Inflammatory macrophage treated with lipopolysaccharide for 4 hours (primary cell): ENCODE measurements at places on chromosomes 2 and 18.

DNA sequence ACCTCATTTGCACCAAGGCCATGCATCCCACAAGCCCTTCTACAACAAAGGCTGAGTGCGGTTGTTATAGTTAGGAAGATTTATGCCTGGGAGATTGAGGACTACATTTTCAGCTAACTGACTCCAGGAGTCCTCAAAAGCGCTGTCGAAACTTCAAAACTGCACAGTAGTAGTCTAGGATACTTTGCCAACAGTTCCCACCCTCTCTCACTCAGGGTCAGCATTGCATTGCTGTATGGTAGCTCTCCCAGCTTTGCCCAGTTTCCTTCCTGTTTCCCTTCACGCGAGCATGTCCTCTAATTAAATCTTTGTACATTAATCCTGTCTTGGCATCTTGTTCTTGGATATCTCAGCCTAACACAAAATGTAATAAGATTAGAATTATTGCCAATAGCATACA, 420.6 kb upstream of the UBE2E3 start:
- DNase-seq, result peak; percentile 10

- DNase-seq, result no peak
These were observed 79.6 kb downstream of the LBH start for GRCh38 chr2:30310955-30311354.

DNA sequence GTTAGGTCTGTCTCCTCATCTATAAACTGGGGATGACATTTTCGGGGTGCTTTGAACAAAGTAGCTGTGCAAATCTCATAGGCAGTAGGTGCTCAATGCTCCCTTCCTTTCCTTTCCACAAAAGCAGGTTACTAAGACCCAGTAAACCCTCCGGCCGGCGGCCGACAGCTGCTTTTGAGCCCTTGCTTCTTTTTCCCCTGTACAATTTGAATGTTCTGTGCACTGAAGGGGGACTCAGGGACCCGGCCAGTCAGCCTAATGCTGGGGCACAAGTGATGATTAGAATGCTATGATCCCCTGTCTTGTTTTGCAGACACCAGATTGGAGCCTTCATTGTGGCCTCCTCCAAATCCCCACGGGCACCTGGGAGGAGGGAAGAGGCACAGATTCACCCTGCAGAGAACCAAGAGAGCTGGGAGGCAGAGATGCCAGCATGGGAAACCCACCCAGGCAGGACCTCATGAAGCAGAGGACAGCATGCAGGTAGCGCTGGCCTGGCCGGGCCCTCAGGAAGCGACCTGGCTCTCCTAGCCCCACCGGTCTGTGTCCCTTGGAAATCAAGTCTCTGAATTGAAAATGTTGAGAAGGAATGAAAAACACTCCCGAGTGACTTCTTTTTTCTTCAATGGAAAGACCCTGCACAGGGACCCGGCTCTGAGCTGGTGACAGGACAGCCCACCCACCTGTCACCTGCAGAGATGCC, 128.6 kb upstream of the HDAC4 start:
- no peak for DNase-seq

GRCh38 chr18:27604583-27604982, 419.5 kb upstream of the CHST9 start:
- DNase-seq, result no peak
